ENCODE measurements at places on chromosomes 2 and 18.

DNA sequence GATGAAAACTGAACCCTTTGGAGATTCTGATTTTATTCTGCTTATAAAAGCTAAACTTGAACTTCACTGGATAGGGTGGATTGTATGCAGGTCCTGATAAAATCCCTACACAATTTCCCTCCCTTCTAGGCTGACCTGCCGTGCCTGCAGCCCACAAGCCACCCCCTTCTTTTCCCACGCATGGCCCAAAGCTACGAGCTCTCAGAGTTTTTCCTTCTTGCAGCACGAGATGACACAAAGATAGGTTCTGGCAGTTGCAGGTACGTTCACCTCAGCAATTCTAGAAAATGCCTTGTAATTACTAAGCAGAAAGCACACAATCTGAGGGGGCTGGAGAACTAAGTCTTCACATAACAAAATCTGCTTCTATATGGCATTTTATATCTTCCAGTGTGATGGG lies 110.6 kb upstream of the ATP8B1 start:
- DNase-seq: no peak

DNA sequence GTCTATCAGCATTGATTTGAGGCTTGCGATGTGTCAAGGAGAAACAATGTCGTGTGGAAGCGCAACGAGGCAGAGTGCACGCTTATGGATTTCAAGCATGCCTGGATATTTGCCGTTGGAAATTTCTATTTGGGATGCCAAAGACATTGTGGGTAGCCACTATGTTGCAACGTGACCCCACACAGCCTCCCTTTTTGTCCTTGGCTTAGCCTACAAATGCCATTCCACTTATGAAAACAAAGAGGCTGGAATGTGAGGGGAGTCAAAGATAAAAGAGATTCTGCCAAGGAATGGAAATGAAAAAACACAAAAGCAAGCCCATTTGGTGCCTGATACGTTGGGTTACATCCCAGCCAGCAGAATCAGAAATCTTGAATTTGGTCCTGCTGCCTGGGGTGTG lies 721.2 kb downstream of the GALR1 start:
- DNase-seq: no peak

- peak; percentile 48 for DNase-seq
Measured at GRCh38 chr2:165401285-165401852, 68.1 kb upstream of the CSRNP3 start.

DNA sequence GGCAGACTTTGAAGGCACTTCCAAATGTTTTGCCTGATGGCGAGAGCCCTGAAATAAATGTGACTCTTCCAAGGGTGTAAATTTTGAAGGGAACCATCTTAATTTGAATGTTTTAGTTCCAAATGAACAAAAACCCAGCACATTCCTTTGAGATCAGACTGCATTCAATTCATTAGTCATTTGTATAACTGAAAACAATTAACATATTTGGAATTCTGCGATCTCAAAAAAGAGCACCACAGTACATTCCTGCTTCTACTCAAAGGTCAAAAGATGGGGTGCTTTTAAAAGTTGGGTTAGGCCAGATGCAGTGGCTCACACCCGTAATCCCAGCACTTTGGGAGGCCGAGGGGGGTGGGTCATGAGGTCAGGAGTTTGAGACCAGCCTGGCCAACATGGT lies 38.2 kb upstream of the CHRNA1 start:
- DNase-seq: no peak

DNA sequence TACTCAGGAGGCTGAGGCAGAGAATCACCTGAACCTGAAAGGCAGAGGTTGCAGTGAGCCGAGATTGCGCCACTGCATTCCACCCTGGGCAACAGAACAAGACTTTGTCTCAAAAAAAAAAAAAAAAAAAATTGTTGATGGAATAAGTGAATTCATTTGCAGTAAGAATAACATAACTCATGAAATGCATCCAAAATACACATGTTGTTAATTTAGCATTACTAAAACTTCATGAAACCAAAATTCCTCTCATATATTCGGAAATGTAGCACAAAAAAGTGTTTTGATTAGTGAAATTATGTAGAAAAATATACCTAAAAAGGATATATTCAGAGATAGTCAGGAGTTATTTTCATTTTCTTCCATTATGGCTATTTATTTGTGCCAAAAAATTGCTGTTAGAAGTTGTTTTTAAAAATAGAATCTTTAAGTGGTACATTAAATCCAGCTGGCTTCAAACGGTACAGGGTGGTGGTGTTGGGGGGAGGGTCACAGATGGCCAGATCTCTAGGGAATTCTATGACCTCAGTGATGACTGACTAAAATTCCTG lies 78.2 kb upstream of the UGP2 start:
- DNase-seq: no peak

DNA sequence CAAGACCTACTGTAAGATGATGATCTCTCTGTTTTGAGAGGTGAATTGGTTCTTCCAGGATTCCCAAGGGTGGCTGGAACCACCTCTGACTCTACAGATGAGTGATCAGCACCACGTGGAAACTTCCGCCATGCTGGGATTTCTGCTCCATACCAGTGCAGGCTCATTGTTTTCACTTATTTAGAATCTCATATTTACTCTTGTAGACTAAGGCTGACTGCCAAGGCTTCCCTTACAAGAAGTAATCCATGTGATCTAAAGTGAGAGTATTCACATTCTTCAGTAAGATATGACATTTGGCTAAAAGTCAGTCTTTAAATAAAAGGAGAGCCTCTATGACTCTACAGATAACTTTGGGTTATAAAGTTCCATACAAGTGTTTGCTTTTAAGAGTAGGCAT lies 322.9 kb upstream of the RAB12 start:
- DNase-seq: no peak

DNA sequence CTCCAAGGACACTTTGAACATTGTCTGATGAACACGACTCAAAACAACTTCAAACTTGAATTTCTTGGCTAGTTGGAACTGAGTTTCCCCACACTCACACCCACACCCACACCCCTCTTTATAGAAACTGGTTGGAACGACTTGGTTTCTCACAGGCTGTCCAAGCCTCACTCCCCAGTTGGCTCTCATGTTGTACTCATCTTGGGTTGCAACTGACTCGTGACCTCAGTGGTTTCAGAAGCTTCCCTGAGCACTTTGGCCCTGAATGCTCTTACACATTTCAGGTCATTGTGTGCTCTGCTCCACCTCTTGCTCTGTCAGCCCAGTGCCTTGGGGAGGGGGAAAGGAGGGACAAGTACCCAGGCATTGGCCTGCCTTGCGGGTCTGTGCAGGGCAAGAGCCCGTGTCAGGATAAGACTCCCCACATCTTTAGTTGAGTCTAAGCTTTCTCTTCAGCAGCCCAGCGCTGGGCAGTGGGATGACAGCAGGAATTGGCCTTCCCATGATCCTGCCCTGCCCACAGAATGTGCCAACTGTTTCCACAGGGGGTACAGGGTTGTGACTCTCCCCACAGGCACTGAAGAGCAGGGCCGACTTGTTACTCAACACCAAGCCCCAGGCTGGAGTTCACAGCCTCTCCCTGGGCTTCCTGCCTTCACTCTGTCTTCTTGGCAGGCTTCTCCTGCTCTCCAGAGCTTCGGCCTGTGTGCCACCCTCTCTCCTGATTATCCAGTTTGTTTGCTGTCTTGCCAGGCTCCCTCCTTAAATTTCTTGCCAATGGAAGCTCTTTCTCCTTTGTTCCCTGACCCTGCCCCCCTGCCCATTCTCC lies 104.6 kb downstream of the RTN4 start:
- no peak for DNase-seq
